ENCODE measurements at places on chromosomes 1 and 21.
A peak's percentile ranks its signal among the peaks of the same experiment; 100 is the strongest.

- no peak for DNase-seq
Measured at GRCh38 chr1:154154534-154155191, at the start of gene NUP210L. Gene NUP210L, minus strand, starts transcription at chr1:154155073.

DNA sequence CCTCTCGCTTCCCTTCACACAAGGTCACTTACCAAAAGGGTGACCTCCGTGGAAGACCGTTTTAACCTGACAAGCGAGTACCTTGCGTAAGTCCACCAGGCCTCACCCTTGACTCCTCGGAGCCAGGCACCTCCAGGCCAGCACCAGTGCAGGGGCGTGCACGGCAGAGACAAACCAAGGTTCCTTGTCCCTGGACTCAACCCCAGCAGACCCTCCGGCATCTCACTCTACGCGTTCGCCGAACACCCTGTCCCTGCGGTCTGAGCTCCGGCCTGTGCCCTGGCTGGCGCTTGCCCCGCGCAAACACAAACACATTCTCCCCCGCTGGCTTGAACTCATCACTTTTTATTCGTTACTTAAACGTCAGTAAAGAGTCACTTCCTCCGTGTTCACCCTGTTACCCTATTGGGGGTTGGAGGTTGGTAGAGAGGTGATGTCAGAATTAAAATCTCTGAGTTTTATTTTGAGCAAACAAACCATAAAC, 4.5 kb downstream of the TBX15 start:
- no peak for DNase-seq

DNA sequence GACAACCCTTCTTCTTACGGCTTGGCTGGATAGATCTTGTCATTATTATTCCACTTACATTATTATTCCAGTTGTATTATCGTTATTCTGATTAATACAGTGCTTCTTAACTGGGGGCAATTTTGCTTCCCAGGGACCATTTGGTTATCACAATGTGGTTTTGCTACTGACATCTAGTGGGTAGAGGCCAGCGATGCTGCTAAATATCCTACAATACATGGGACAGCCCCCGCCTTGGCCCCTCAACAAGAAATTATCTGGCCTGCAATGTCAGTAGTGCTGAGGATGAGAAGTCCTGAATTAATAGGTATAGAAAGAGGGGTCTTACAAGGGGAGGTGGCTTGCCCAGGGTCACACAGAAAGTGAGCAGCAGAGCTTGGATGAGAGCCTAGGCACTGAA, 105.6 kb downstream of the PTPRU start:
- no peak for DNase-seq

DNA sequence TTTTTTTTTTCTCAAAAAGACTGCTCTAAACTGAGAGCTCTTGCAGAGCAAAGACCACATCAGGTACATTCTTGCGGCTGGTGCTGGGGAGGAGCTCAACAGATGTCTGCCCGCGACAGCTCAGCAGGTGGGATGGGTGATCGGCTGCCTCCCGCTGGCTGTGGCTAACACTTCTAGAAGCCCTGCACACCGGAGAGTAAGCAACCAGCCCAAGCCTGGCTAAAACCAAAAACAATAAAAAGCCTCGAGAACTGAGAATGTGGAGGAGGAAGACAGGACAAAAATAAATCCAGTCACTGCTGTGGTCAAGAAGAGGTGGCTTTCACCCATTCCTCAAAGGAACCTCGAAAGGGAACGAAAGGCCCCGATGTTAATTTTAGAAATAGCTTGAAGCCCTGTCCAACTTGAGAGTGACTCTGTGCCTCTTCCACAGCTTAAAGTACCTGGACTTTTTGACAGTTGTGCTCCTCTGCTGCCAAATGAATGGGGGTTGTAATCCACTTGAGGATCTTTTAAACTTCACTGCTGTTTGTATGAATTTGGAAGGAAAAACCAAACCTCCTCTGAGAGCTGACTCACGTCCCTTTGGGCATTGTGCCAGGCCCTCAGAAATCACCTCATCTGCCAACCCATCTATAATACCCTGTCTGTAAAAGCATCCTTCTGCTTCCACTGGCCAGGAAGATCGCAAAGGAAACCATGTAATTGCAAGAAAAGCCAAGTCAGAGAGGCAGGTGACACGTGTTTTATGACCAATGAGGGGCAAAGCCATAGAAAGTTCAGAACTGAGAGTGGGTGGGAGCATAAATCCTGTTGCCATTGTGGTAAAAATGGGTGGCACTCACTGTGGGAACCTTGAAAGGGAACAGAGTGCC, 78.6 kb downstream of the KCNN3 start:
- peak; percentile 75 for DNase-seq

DNA sequence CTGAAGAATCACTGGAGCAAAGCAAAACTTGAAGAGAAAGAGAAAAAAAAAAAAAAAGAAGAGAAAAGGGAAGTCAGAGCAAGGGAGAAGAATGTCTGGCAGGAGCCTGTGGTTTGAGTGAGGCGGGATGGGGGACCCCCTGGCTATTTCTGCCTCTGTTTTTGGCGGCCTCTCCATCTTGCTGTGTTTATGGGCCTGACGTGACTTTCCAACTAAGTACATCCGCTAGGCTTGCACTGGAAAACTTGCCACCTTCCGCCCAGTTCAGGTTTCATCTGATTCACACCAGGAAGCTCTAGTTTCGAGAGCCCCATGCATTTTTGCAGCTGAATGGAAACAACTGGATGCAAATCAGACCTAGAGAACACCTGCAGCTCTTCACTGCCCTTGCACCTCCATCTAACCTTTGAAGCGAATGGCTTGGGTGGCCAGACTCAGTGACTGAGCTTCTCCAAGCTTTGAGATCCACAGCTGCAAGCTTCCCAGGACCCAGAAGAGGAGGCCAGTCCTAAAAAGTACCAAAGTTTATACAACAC, 28.0 kb downstream of the TBX15 start:
- peak; percentile 87 for DNase-seq

- no peak for DNase-seq
Measured at GRCh38 chr1:35524106-35524505, 33.1 kb downstream of the KIAA0319L start.

GRCh38 chr1:50516056-50516455, 92.8 kb upstream of the DMRTA2 start:
- DNase-seq = no peak

DNA sequence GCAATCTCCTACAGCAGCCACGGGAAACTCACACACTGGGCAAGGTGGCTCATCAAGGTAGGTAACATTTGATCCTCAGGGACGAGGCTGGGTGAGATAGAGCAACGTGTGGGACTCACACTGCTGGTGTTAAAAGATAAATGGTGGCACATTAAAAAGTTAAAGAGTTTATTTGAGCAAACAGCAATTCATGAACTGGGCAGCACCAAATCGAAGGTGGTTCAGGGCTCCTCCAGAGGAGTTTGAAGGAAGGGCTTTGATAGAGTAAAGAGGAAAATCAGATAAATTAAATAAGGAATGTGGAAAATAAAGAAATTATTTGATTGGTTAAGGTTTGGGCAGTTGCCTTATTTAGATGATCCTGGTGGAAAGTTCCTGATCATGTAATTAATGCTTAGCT, 23.6 kb upstream of the TMEM51 start:
- no peak for DNase-seq

- no peak for DNase-seq
Measured at GRCh38 chr1:84505493-84506001, 639 bp upstream of the SPATA1 start.

- no peak for DNase-seq
Measured at GRCh38 chr1:219265026-219265515, 91.4 kb downstream of the LYPLAL1 start.

GRCh38 chr1:117009132-117009531, 7.6 kb downstream of the CD101 start:
- no peak for DNase-seq

- DNase-seq = peak; percentile 91
Measured at GRCh38 chr1:3491291-3492246, 37.1 kb downstream of the ARHGEF16 start.

DNA sequence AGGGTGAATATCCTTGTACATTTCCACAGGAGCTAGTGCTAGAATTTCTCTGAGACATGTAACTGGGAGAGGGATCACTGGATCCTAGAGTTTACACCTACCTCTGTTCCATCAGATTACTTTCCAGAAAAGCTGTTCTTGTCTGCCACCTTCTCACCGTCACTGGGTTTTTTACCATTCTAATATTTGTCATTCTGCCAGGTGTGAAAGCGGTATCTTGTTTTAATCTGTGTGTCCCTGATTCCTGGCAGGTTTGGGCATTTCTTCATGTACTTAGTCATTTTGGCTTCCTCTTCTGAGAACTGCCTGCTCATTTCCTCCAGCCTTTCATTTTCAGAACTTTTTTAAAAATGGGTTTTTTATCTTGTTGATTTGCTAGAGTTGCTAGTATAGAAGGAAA, 5.1 kb downstream of the PMF1 start:
- DNase-seq = no peak

DNA sequence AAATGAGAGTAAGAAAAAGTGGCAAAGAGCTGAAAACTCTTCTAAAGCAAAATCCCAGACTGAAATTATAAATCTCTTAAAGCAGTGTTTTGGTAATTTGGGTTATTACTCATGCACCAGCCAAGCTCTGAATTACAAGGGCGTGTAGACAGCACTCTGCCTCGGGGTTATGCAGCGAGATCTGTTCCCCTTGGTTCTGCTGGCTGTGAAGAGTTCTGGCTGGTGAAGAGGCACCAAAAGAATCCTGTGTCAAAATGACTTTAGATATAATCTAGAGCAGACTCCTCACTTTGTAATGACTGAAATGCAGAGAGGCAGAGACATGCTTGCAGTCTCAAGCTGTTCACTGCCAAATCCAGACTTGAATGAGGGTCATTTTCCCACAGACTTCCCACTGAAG, 461.8 kb upstream of the CXADR start:
- DNase-seq = no peak

DNA sequence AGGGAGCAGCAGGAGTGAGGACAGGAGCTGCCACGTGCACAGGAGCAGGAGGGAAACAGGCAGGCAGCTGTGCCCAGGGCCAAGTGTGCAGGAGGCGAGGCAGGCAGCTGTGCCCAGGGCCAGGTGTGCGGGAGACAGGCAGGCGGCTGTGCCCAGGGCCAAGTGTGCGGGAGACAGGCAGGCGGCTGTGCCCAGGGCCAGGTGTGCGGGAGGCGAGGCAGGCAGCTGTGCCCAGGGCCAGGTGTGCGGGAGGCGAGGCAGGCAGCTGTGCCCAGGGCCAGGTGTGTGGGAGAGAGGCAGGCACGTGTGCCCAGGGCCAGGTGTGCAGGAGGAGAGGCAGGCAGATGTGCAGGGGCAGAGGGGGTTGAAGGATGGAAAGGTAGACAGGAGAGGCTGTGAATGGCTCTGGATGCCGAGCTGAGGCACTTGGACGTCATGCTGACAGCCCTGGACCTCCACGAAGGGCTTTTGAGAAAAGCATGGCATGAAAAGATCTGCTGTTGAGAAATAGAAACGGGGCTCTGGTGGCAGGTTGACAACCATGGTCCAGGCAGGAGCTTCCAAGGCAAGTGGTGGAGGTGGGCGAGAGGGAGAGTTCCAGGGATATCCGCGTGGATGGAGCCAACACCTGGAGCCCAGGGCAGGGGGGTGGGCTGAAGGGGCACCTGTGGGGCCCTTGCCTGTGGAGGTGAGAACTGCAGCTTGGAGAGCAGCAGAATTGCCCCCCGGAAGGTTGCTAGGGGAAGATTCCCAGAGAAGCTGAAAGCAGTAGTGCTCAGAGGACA, 19.1 kb upstream of the NPHP4 start:
- no peak for DNase-seq

GRCh38 chr1:154178013-154178412, 13.9 kb downstream of the TPM3 start:
- no peak for DNase-seq

- DNase-seq = no peak
Measured at GRCh38 chr1:183808296-183809027, 3.5 kb downstream of the RGL1 start.

DNA sequence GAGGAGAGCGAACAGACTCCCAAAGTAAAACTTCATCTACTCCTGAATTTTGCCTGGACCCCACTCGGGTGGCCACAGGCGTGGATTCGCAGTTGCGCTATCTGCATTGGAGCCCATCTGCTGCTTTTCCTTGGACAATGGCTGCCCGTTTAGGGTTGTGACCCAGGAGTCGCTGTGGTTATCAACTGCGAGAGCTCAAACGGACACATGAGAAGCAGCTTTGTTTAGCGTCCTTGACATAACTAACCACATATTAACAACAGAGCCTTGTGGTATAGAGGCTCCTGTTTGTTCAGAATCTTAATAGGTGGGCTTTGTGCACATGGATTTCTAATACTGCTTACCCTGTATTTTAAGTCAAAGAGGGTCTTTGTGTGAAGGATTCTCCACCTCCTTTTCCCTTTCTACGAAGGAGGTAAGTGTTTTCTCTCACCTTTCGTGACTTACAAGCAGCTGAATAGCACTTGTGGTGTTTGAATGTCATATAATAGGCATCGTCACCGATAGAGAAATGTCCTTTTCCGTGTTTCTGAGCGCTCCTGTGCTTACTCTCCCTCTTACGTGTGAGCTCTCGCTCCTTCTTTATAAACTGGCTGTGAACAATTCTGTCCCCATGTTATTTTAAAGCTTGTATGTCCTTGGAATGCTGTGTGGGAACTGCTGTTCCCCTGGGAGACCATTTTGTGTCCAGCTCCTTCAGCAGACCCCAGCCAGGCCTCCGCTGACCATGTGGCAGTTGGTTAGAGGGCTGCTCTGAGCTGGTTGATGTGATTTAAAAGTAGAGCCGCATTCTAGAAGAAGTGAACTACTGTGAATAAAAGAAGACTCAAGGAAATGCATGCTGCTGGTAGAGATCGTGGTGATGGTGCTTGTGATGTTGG, 441.4 kb downstream of the RPS6KC1 start:
- no peak for DNase-seq

DNA sequence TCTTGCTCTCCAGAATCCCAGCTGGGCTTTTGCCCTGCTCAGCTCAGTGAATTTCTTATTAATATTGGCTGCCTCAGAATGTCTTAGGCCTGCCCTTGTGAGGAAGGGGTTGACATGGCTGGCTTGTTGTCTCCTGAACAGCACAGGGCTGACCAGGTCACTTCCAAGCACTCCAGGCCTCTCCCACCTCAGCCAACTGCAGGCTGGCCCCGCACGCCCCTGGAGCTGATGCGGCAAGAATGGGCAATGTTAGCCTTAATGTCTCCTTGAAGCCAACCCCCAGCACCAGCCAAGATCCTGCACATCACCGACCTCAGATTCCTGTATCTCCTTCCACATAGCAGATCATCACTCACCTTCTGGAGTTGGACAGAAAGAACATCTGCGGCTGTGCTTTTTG, 598.6 kb downstream of the AJAP1 start:
- DNase-seq = no peak

- DNase-seq = no peak
Measured at GRCh38 chr1:218683242-218683641, 338.1 kb downstream of the TGFB2 start.

DNA sequence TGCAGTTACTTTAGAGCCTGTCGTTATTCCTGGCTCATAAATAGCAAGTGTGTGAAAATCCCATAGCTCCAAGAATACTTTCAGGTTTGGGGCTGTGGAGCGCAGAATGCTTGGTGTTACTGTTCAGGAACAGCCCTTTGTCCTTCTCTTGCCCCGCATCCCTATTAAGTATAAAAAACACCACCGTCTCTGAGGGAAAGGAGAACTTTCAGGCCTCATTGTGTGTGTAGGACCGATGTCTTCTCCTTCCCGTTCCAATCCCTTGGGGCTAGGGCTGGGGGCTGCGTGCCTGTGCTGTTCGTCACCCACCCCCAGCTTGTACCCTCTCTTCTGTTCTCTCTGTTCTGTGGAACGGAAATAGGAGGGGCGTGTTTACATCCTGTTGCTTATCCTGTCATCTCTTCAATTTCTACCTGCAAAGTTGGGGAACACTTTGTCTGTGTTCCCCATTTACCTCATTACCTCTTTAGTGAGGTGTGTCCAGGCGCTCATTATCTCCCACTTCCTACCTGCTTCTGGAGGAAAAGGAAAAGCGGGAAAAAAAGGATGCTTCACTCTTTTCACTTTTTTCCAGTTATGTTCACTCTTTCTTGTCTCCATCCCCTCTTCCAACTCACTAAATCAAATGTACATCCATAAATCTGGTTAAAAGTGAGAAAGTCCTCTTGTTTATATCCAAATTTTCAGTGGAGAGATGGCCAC, 788 bp upstream of the TXNIP start:
- DNase-seq = peak; percentile 71

Measured in Karpas-422 (cell line).